ENCODE measurements at places on chromosomes 6 and 20.

DNA sequence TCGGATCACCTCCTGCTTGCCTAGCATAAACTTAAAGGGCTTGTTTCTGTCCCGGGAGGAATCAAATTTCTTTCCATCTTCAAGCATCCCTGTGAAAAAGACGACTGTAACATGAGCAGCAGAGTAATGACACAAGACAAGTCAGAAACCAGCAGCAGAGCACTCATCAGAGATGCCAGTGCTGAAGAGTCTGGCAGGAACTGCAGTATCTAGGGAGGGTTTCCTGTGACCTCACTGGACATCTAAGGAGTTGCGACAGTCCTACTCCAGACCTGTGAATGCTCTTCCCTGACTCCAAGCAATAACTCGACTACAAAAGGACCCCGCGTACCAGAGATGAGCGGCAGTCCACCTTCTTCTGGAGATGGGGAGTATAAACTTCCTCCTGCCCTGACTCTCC, 17.3 kb downstream of the FKBP1A start:
- peak; percentile 37 for DNase-seq

GRCh38 chr20:20083807-20084206, 31.5 kb downstream of the CFAP61 start:
- peak; percentile 23 for DNase-seq

DNA sequence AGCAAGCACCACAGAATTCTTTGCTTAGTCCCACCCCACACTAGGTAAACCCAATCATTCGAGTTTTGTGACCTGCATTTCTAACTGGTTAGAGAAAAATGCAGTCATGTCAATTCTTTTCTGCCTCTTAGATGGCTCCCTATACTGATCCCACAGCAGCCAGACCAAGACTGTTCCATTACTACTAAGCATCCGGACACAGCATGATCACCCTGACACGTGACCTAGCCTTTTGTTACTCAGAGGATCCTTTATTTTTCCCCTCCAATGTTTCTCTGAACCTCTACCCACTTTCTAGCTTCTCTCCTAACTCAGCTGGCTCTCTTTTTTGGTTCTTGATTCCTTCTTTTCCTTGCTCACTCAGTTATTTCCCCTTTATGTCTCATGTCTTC, 87.9 kb downstream of the PDE10A start:
- DNase-seq = no peak

GRCh38 chr6:15089569-15090144, 156.2 kb upstream of the JARID2 start:
- DNase-seq = no peak

- DNase-seq = no peak
These were observed 27.2 kb downstream of the MCUR1 start for GRCh38 chr6:13787137-13787536.

GRCh38 chr6:95294043-95294442, 283.3 kb upstream of the MANEA start:
- peak; percentile 41 for DNase-seq

DNA sequence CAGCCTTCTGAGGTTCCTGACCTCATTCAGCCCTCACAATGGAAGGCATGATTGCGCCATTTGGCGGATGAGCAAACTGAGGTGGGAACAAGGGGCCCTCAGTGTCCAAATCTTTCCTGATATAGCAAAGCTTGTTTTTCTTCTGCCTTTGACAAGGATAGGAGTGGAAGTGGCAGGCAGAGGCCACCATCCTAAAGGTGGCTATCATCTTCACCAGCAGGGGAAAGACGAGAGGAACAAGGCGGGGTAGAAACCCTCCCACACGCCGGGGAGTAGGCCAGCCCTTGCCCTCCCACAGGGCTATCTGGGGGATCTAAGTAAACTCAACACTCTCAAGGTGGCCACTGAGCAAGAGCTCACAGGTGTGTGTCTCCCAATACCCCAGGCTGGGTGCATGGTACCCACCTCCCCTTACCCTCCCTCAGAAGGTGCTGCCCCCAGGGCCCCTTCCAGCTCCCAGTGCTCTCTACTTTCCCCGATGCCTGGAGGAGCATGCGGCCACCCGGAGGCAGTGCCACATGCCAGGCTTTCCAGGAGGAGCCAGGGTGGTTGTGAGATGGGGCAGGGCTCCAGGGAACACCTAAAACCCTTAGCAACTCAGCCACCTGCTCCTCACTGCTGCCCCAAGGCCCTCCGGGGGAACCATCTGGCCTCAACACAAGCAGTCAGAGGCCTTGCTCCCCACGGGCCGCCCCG, 11.2 kb downstream of the SPDEF start:
- DNase-seq = no peak

GRCh38 chr20:60428651-60429050, 470.4 kb downstream of the CDH26 start:
- no peak for DNase-seq

DNA sequence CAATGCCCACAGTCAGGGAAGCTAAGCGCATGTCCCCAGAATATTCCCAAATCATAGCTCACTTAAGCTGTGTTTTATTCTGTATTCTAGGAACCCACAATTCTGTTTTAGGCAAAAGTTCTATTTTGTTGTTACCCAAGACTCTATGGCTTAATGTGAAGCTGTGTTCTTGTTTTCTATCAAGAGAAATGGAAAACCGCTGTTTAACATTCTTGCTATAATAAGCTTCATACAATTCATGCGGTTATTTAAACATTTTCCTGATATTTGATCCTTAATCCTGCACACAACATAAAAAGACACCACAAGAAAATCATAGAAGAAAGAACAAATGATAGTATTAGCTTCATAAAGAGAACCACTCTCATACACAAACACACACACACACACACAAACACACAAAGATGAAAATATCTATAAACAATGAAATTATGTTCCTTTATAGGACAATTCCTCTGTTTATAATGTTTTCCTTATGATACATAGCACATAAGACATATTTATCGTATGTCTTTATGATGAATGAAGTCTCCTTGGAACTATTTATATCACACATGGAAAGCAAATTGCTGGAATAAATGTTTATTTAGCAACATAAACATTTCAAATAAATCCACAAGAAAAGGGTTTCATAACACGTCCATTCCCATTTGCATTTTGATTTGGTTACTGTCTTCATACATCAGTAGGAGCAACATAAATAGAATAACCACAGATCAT, 16.4 kb upstream of the COL21A1 start:
- no peak for DNase-seq

GRCh38 chr6:41358503-41358902, 23.1 kb downstream of the NCR2 start:
- DNase-seq = no peak

GRCh38 chr6:41288754-41289129, 2.3 kb upstream of the TREM1 start:
- no peak for DNase-seq

DNA sequence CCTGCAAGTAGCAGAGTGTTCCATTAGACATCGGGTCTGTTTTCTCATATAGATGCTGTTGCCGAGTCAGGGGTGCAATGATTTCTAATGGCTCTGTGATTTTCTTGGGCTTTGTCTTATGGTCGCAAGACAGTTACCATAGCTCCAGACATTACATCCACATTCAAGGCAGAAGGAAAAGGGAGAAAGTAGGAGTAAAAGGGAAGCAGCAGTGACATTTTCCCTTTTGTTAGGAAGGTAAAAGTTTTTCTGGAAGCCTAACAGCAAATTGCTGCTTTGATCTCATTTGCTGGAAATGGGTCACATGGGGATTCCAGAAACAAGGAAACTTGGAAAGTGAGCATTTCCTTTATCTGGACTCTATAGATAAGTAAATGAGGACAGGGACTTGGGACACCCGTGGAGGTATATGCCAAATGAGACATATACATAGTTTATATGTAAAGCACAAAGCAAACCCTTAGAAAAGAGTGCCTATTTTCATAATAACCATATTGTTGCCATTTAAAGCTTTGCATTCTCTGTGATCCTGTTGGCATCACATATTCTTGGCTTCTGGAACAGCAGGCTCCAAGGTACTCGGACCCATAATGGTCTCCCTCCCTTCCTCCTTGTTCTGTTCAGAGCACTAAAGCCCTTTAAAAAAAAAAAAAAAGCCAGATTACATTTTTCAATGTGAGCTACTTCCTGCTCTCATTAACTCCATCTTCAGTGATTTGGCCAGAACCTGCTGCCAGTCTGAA, at the start of gene C20orf202:
Gene C20orf202 (plus strand): TSS at position 693 of the 743 bp plus-strand sequence. CDS start 132 bp downstream, outside the sequence.
- no peak for DNase-seq
